Endothelial cell (in vitro differentiated cells): ENCODE measurements at places on chromosomes 2 and 18. TPM values are rescaled to one million over a fixed set of nuclear protein-coding genes. Genes with fewer than 3 reads are reported as not detected.

DNA sequence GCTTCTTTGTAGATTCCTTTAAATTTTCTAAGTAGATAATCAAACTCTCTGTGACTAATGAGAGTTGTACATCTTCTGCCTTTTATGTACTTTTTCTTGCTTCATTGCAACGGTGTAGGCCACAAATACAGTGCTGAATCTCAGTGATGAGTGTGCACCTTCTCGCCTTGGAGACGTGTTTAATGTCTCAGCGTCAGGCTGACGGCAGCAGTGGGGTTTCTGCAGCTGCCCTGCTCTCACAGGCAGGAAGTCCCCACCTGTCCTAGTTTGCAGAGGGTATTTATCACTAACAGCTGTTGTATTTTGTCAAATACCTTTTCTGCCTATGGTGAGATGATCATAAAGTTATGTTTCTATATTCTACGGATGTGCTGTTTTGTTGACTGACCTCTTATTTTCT lies 13.3 kb downstream of the AGXT start:
- H3K27ac ChIP-seq, result no peak overlapping the region
- H3K4me1 ChIP-seq, result peaks cover 13% of the 10 kb centered on the region
- peaks cover 4% of the 10 kb centered on the region for H3K36me3 ChIP-seq
- peaks cover 5% of the 10 kb centered on the region for H3K27me3 ChIP-seq
- DNase-seq, result no peak

Gene TEKT4
- not detected for total RNA-seq

DNA sequence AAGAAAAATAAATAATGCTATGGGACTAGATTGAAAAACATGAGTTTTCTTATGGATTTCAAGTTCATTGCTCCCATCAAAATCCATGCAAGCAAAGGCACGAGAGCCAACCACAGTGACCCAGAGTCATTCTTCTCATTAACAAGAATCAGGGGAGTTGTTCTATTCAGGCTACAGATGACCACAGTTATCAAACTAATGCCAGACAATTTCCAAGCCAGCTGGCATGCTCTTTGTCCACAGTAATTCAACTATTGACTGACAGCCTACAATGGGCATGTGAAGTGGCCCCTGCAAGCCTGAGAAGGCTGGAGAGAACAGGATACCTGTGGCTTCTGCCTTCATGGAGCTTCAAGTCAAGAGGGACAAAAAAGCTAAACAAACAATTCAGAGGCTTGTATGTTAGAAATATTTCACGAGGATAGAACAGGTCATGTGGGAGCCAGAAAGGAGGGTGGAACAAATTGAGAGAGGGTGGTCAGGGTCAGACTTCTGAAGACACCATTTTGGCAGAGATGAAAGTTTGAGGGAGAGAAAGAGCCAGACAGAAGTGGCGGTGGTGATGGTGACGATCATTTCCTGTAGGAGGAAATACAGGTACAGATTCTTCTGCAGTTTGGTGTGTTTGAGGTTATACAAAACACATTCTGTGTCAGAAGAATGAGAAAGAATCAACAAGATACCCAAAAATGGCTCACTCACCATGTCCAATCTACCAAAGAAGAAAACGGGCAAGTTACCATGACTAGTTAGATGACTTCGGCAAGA lies 732.4 kb downstream of the RNF144A start:
- H3K36me3 ChIP-seq, result no peaks in the 10 kb centered on the region
- H3K4me1 ChIP-seq, result no peaks in the 10 kb centered on the region
- no peaks in the 10 kb centered on the region for H3K27me3 ChIP-seq

DNA sequence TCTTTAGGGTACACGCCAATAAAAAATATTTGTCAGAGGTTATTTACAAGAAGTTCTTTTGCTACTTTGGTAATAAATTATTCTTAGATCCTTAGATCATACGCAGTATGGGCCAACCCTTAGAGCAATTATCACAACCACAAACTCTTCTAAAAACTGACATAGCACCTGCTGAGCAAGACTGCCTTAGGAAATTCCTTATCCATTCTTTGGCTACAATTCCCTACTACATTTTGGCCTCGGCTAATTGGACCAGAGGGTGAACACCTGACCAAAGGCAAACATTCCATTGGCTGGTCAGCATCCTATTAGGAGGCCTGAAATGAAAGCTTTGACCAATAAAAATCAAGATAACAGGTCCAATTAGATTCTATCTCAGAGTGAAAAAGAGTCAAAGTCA lies 147.6 kb upstream of the CCDC68 start:
- H3K4me1 ChIP-seq, result peaks cover 3% of the 10 kb centered on the region
- no peak for DNase-seq
- no peaks in the 10 kb centered on the region for H3K36me3 ChIP-seq
- H3K27me3 ChIP-seq, result peaks cover 1% of the 10 kb centered on the region
- no peak overlapping the region for H3K4me3 ChIP-seq
